ENCODE measurements at places on chromosomes 7 and 10. TPM values are rescaled to one million over a fixed set of nuclear protein-coding genes. Genes with fewer than 3 reads are reported as not detected.

Gene CFAP58
- 2.2 TPM for total RNA-seq

Gene AS3MT
- 8.3 TPM for total RNA-seq

Gene CPA1
- not detected for total RNA-seq

Gene CTBP2
- 174 TPM for total RNA-seq

Gene CYP3A4
- not detected for total RNA-seq

Gene LIPJ
- 0.22 TPM for total RNA-seq

Gene MMP21
- total RNA-seq, result not detected

Gene GPRIN2
- total RNA-seq, result 3.0 TPM

Gene PIP
- not detected for total RNA-seq

Gene C7orf33
- not detected for total RNA-seq

Gene JCAD
- total RNA-seq, result 0.32 TPM

Gene SDK1
- total RNA-seq, result 225 TPM

Gene CALHM1
- total RNA-seq, result not detected

DNA sequence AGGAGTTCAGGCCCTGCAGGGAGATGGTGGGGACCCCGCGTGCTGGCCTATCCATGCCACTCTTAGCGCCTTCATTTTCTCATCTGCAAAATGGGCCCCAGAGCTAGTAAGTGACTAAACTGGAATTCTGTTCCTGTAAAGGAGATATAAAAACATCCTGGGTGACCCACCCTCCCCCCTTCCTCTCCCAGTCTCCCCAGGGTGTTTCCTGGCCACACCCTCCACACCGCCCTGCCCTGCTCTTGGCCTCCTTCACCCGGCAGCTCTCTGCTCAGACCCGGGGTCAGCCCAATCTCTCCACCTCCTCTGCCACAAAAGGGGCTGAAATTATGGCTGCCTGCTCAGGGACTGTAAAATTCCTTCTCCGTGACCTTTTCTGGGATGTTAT, 70.7 kb downstream of the C10orf105 start:
- no peak for DNase-seq

DNA sequence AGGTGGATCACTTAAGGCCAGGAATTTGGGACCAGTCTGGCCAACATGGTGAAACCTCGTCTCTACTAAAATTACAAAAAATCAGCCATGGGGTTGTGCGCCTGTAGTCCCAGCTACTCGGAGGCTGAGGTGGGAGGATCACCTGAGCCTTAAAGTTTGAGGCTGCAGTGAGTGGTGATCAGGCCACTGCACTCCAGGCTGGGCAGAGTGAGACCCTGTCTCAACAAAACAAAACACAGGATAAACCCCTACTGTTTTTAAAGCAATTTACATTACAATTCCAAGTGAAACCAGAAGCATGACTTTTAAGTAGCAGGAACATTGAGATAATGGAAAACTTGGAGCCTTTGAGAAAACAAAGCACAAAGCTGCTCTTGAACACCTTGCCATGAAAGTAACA, 92.4 kb upstream of the BTBD16 start:
- DNase-seq, result no peak

GRCh38 chr10:8417631-8418030, 363.1 kb downstream of the GATA3 start:
- DNase-seq, result no peak

- DNase-seq, result no peak
These were observed 109.7 kb downstream of the STRA8 start for GRCh38 chr7:135343361-135343760.

DNA sequence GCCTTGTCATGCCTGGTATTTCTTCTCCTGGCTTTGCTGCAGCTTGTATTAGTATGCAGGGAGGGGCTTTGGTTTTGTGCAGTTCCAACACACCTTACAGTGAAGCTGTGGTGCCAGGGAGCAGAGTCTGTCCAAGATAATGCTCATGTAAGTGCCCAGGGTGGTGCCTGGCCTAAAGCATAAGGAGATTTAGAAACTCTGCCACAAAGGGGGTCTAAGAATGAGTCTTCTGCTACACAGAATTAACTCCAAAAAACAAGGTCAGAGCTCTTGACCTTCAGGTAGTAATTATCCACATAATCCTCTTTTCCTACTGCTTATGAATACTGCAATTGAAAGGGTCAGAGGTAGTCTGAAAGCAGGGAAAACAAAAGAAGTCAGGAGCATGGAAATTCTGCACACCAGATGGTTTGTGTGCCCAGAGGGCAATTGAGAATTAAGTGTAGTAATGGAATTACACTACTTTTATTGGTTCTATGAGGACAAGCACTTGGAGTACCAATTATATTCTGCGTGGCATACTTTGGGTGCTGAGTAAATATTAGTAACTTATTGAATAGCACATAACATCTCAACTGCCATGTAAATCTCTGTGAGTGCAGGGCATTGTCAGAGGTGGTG, 121.5 kb downstream of the KAT6B start:
- no peak for DNase-seq

DNA sequence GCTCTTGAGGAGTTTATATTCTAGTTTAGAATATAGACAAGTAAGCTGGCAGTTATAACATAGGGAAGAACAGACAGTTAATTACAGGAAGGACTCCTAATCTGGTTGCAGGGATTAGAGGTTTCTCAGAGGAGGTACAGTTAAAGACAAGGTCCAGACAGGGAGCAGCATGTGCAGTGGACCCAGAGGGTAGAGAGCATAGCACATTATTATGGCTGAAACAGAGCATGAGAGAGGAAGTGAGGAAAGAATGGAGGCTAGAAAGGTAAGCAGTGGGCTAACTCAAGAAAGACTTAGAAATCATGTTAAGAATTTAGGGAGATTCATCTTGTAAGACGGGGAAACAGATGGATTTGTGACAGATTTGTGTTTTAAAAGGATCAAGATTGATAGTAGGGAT, 9.7 kb downstream of the MIOS start:
- DNase-seq, result no peak

DNA sequence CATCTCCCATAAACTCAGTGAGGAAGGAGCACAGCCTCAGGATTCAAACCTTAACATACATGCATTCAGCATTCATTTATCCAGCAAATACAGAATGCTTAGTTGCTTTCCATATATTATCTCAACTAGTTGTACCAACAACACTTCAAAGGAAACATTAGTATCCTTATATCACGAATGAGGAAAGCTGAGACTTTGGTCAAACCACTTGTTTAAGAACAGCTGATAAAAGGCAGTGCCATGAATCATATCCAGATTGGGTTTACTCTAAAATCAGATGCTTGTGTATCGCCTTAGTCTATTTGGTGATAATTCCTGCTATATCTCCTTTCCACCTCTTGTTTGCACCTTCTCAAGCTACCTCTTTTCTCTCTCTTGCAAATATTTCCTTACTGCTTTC, 1.9 kb upstream of the CPED1 start:
- no peak for DNase-seq

GRCh38 chr10:33161550-33162247, 172.8 kb downstream of the NRP1 start:
- DNase-seq, result no peak

DNA sequence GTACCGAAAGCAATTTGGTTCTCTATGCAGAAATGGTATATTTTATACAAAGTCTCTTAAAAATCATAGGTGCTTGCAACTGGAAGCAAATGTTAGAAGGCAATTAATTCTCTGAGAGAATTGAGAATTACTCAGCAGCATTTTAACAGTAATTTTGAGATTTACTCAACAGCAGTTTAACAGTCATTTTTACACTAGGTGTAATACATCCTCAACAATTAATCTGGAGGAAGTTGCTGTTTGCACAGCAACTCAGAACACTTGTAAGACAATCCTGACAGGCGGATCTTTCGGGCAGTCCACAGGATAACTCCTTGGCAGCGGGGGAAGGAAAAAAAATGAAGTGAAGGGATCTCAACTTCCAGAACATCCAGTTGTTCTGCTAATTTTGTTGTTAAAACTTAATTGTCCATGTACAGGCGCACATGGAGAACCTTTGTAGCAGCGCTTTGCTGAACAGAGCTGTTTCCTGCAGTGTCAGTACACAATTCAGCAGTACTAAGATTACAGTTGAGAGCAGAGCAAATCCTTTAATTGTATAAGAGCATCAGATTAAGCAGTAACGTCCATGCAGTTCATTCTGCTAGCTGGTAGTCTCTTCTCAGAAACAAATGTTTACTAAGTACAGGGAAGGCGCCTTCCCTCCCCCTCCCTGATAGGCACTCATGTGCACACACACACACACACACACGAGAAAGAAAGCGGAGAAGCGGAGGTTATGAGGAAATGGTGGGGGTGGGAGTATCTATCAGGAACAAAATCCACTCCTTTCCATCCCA, 43.8 kb downstream of the ENO4 start:
- DNase-seq, result no peak

GRCh38 chr10:16231734-16232435, 204.9 kb upstream of the PTER start:
- no peak for DNase-seq

DNA sequence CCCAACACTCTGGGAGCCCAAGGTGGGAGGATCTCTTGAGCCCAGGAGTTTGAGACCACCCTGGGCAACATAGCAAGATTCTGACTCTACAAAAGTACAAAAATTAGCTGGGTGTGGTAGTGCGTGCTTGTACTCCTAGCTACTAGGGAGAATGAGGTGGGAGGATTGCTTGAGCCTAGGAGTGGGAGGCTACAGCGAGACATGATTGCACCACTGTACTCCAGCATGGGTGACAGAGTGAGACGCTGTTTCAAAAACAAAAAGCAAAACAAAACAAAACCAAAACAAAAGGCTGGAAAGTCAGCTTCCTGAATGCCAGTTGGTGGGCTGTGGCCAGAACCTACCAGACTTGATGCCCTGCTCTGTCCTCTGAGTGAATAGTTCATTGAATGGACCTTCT, 242.8 kb downstream of the PHTF2 start:
- no peak for DNase-seq

DNA sequence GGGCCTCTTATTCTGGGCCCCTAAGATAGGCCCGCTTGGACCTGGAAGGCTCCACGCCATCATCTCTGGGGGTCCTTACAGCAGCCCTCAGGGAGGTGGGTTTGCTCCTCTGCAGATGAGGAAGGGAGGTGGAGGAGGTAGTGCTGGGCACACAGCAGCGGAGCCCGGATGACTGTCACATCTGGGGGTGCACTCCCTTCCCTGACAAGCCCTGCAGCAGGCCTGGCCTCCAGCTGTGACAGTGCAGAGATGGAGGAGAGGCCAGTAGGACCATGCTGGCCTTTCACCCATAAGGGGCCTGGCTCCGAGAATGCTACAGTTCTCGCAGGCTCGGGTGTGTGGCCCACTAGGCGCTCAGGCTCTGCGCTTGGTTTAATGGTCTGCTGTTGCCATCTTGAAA, 9.2 kb downstream of the GDF2 start:
- no peak for DNase-seq

- no peak for DNase-seq
These were observed 20.5 kb downstream of the GSAP start for GRCh38 chr7:77395626-77396025.

DNA sequence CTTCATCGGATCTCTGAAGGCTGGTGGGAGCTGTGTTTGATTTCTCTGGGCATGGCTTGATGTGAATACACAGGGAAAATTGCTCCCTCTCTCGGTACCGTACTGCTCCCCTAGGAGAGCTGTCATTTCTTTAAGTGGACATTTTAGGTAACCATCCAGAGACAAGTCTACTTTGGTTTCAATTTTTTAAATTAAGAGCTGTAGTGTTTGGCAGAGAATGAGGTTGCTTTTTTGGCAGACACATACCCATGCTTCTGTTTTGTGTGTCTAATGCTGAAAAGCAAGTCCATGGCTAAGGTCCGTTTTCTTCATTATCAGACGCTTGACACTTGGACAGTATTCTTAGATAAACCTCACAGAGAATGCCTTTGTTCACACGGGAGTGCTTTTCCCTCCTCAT, 61.3 kb upstream of the TRIL start:
- DNase-seq, result no peak

GRCh38 chr7:32039000-32039756, 31.0 kb downstream of the PDE1C start:
- no peak for DNase-seq

- no peak for DNase-seq
These were observed 135.3 kb downstream of the ZNF467 start for GRCh38 chr7:149637911-149638565.

DNA sequence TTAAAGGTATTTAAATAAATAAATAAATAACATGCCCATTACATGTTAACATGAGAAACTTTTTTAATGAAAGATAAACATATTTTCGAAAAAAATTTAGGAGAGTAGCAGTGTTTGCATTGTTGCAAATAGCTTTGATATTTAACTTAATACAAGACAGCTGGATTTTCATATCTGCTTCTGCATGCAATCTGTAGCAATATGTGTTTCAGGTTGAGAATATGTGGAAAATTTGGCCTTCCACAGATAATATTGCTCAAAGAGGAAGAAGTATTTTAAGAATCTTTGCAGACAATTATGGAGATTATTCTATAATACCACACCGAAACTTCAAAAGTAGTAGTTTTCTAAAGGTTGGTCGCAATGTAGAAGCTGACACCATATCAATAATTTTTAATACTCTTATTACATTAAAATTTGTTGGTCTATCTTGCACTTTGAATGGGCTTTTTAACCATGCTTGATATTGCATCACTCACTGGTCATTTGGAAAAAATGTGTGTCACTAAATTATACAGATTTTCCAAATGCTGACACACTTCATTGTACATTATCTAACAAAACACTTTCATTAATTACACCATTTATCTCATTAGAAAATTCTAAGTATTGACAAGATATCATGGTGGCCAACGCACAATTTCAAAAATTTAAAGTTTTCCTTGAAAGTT, 229.8 kb upstream of the HDAC9 start:
- no peak for DNase-seq

- DNase-seq, result no peak
These were observed 129.6 kb upstream of the MKLN1 start for GRCh38 chr7:131197920-131198615.

DNA sequence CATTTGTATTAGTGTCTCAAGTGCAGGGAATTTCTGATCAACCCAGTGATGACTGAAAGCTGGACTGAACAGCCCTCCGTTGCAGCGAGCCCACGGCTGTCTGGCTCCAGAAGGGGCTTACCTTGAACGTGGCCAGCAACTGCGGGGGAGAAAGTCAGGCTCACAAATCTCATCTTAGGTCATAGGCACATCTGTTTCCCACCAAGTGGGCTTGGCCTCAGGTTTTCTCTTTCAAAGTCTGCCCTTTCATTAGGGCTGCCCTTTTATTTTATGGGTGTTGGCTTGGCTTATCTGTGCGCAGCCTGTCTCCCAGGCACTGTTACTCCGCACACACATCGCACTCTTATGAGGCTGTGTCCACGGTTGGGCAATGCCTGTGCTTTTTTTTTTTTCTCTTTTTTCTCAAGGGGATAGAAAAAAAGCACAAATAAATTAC, 178.0 kb downstream of the JCAD start:
- no peak for DNase-seq

DNA sequence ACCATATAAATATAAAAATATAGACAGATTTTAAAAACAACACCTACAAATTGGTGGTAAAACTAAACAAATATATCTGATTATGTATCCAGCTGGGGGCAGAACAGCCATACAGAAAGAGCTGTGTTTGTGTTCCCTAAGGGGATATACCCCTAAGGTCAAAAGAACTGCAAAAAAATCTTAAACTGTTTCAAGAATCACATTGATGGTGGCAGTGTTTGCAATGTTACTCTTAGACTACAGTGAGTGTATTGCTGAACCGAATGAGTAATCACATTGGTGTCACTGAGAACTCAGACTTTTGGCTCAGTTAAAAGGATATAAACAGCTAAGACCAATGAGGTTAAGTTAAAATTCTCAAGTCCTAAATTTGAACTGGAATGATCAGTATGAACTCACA, 27.1 kb upstream of the PTPRN2 start:
- no peak for DNase-seq
